COLO829 (cell line): ENCODE measurements at places on chromosomes 3 and 15.

DNA sequence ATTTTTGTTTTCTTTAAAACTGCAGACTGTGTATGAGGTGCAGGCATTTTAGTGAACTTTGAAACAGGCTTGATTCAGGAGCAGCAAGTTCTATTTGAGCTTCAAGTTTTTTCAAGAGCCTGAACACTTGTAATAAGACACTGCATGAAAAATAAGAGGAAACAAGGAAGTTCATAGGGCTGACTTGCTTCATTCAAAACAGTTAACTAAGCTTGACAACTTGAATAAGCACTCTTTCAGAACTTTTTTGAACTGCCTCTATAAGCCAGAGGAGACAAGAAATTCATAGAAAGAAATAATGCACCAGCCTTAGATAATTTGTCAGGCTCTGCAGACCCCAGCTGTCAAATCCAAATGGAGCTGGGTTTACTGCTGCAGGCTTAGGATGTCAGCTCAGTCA lies 130.2 kb downstream of the SSR3 start:
- no peak for DNase-seq

GRCh38 chr3:101172516-101172915 lies 147.9 kb downstream of the IMPG2 start:
- no peak for DNase-seq

DNA sequence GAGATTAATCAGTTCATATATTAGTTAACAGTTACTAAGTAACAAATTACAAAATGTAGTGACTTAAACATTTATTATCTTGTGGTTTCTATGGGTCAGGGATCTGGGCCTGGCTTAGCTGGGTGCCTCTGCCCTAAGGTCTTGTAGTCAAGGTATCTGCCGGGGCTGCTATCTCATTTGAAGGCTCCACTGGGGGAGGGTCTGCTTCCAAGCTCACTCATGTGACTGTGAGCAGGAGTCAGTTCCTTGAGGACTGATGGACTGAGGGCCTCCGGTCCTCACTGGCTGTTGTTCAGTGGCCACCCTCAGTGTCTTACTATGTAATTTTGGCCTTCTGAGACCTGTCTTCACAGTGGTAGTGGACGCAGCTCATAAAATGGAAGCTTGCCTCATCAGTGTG lies 135.9 kb upstream of the PLXNA1 start:
- no peak for DNase-seq

DNA sequence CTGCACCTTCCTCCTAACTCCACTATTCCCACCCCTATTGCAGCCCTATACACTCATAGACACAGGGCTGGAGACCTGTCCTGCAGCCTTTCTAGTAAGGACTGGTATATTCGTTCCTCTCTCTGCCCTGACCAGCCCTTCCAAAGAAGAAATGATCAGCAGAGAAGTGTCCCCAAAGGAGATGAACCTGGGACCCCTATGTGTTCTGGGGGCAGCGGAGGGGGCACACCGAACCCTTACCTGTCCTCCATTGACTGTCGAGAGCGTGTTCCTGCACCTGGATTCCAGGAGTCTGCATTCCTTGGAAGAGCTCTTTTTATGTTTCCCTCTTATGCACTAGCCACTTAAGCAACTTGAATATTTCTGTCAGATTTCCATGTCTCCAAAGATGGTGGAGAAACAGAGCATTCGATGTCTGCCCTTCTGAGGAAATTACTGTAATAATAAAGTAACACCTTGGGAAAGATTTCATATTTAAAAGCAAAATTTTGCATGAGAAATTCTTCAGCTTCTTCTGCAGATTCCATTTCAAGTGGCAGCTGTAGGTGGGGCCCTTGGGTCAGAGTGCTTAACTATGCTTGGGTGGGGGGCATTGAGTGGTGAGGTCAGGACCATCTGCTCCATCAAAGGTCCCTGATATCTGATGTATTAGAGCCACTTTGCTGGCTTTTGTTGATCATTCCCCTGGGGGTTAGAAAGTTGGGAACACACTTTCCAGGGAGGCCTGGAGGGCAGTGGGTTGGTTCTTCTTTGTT lies 6.3 kb downstream of the EPHB1 start:
- no peak for DNase-seq

DNA sequence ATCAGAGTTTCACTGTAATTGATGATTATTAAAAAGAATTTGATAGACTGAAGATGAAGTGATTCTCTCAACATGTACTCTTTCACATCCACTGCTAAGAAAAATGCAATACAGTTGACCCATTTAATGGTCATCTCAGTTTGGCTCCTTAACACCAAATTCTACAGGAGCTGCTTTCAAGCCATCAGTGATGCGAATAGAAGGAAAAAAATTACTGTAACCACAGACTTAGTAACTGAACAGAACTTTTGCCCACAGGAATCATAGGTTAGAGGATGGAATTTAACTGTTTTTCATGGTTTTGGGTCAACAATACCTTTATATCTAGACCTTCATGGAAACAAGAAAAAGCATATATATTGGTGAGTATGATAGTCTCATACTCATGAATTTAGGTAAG lies 633.5 kb downstream of the CADM2 start:
- DNase-seq, result no peak

DNA sequence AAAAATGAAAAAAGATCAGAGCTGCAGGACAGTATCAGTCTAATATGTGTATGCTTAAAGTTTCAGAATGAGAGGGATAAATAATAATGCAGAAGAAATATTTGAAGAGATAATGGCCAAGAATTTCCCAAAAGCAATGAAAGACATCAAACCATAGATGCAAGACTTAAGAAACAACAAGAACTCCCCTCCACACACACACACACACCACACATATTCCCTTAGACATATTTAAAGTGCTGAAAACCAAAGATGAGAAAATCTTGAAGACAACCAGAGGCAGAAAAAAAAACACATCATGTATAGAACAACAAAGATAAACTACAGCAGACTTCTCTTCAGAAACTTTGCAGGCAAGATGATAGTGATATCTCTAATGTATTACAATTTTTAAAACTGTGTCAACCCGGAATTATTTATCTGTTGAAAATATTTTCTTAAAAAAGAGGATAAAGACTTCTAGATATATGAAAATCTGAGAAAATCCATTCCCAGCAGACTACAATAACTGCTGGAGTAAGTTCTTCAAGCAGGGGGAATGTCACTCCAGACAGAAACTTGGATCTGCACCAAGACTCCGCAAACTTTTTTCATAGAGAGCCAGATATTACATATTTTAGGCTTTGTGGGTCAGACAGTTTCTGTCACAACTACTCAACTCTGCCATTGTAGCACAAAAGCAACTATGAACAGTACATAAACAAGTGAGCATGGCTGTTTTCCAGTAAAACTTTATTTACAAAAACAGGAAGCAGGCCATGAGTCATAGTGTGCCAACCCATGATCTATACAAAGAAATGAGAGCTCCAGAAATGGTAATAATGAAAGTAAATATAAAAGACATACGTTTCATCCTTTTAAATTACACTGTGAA lies 223.4 kb upstream of the CGNL1 start:
- DNase-seq, result no peak

DNA sequence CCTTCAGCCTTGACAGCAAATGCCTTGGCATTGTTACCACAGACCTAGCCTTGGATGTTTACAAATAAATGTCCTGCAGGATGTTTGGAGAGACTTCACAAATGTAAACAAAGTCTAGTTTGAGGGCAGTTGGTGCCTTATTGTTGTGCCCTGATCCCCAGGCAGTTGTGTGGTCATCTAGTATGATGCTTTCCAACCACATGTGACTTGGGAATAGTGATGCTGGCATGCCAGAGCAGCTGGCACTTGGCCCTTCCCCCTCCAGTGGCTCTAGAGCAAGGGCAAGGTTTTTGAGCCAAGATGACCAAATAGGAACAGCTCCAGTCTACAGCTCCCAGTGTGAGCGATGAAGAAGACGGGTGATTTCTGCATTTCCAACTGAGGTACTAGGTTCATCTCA lies 258.2 kb downstream of the ADAMTS17 start:
- no peak for DNase-seq

DNA sequence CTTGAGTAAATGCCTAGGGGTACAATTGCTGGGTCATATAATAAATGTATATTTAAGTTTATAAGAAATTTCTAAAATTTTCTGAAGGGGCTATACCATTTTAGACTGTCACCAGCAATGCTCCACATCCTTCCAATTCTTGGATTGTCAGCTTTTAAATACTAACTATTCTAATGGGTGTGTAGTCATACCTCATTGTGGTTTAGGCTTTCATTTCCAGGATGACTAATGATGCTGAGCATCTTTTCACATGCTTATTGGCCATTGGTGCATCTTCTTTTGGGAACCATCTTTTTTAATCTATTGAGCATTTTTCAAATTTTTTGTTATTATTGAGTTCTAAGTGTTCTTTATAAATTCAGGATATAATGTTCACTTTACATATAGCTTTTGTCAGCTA lies 52.5 kb upstream of the CORO2B start:
- no peak for DNase-seq

GRCh38 chr3:23837691-23838090 lies 31.9 kb downstream of the UBE2E1 start:
- no peak for DNase-seq

DNA sequence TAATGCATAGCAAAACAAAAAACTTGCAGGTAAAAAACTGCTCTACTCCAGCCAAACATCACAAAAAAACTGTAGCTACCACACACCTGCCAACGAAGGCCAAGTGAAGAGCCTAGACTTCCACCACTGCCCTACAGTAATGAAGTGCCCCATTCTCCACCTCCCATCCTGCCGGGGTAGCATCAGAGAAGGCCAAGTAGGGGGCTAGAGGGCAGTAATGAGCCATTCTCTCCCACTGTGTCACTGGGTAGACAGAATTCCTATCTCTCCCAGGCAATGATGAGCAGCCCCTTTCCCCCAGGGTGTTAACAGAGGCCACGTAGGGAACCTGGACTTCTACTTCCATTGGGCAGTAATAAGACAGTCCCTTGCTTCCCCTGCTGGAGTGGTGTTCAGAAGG lies 9.5 kb downstream of the SEC22C start:
- peak; percentile 53 for DNase-seq

- DNase-seq, result no peak
Measured at GRCh38 chr3:132378846-132379245, 38.5 kb upstream of the DNAJC13 start.

GRCh38 chr3:45858809-45859543 lies 17.1 kb upstream of the LZTFL1 start:
- no peak for DNase-seq

- DNase-seq, result no peak
Measured at GRCh38 chr15:89358435-89358754, 23.8 kb upstream of the POLG start.

DNA sequence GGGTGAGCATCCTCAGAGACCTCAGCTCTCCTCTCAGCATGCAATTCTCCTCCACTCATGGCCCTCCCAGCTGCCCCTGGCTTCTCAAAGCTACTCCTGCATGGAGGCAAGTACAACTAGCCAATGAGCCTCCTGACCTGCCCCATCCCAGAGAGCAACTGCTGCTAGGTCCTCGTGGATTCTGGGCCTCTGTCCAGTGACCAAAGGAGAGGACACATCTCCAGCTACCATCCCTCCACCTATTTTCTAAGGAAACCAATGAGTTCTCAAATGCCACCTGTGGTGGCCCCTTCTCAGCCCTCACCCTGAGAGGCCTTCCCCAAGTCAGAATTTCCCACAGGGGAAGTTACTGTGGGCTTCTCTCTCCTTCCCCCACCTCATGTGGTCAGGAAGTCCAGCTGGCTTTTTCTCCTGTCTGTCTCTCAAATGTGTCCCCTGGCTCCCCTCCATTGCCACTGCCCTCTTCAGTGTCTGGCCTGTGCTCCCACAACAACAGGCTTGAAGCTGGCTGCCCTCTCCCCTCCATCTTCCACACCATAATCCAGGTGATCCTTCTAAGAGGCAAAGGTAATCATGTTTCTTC lies 43.0 kb downstream of the LIPC start:
- DNase-seq, result no peak

DNA sequence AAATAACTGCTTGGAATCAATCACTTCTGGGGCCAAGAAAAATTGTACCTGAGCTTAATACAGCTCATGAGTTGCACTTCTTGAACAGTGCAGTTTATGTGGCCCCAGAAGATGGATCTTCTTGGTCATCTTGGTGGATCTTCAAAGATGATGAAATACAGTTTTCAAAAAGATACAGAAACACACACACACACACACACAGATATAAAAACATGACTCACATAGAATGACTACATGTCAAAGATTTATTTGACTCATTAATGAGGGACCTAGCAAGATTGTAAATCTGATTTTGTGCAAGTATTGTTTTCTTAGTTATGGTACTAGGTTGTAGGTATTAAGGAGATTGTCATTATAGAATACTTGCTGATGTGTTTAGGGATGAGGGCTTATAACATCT lies 32.6 kb downstream of the PDCD6IP start:
- DNase-seq, result no peak

GRCh38 chr15:69718916-69719315 lies 266.3 kb downstream of the RPLP1 start:
- no peak for DNase-seq

DNA sequence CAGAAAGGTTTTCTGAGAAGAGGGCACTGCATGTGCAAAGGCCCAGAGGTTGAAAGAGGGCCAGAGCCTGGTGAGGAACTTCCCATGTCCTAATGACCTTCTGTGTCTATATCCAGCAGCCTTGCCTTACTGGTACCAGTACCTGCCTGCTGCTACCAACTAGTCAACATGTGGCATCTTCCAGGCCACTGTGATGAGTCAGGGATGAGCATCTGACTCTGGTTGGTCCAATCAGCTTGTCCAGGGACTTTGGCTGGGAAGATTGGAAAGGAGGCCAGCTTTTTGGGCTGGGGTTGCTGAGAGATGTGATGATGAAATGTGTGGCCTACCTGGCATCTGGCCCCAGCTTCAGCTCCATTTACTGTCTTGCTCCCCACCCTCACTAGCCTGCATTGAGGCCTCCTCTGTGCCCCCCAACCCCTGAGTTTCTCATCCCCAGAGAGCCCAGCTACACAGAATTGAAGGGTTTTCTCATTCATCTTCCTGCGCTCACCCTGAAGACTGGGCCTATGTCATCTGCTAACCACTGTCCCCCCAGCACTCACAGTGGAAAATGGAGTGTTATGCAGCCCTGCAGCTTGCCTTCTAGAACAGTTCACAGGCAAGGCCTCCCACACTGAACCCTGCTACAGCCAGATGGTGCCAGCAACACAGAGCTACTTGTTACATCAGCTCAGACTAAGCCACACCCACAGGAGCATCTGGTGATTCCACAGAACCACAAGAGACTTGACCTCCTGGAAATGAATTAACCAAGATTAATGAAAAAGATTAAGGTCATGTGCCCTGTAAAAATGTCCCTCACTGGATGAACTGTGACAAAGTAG lies 1.3 kb upstream of the TWF2 start:
- DNase-seq, result peak; percentile 88

DNA sequence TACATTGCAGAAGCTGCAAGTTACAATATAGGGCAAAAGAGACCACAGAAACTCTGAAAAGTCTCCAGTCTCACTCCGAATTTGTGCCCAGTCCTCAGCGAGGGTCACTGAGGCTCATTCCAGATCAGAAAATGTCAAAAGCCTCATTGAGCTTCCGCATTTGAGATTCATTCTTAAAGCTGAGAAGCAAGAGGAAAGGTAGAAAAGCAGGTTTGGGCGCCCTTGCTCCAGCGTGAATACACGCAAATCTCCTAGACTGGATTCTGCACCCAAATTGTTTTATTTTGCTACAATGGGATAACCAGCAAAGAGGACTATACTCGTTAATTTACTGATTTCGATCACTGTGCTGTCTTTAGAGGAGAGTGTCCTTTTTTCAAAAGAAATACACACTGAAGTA lies 212.2 kb downstream of the STT3B start:
- no peak for DNase-seq
